ENCODE measurements at places on chromosomes 11 and 22. TPM values are rescaled to one million over a fixed set of nuclear protein-coding genes. Genes with fewer than 3 reads are reported as not detected.

GRCh38 chr22:48944751-48945620, 882.7 kb downstream of the BRD1 start:
- DNase-seq, result peak; percentile 13

- no peak for DNase-seq
These were observed 860 bp downstream of the PRMT3 start for GRCh38 chr11:20388096-20389055.

GRCh38 chr11:130263351-130263750, 51.4 kb downstream of the ZBTB44 start:
- no peak for DNase-seq

Gene CYTH4
- total RNA-seq, result 9.2 TPM

Gene DDX6
- 193 TPM for total RNA-seq

- DNase-seq, result no peak
These were observed 335.7 kb downstream of the DDX10 start for GRCh38 chr11:109000531-109000930.

Gene OR51B5
- total RNA-seq, result 0.84 TPM

Gene APOA4
- total RNA-seq, result not detected

DNA sequence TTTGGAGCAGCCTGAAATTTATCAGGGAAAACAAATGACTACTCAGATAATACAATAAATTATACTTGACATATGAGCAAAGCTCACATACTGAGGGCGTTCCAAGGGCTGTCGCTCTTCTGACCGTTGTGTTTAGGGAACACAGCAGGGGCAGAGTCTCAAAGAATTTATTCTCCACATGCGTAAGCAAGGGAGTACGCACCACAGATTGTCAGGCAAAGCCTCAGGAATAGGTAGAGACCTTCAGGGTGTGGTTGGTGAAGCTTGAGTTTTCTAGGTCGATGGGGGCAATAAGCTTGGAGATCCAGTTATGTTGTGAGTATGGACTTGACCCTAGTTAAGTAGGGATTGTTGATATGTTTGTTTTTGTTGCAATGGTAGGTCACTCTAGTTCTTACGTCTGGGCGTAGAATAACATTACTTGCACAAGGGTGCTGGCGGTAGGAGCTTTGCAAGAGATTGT, 830 bp downstream of the ACAT1 start:
- DNase-seq, result no peak

Gene SCUBE2
- 3.6 TPM for total RNA-seq

- DNase-seq, result no peak
These were observed 2.1 kb downstream of the ADA2 start for GRCh38 chr22:17217179-17217578.

DNA sequence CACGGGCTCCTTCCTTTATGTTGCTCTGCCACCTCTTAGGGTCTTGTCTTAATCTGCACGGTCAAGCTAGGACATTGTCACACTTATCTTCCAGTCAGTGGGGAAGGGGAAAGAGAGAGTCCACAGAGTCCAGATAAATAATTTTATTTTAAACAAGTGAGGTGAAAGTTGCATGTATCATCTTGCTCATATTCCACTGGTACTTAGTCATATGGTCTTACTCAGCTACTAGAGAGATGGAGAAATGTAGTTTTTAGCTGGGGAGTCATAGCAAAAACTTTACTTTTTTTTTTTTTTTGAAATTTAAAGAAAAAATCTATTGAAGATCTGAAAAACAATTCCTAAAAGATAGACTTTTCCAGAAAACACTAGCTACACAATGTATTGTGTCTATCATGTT, 29.0 kb downstream of the PDE3B start:
- no peak for DNase-seq

Gene TMEM151A
- total RNA-seq, result 47.1 TPM

DNA sequence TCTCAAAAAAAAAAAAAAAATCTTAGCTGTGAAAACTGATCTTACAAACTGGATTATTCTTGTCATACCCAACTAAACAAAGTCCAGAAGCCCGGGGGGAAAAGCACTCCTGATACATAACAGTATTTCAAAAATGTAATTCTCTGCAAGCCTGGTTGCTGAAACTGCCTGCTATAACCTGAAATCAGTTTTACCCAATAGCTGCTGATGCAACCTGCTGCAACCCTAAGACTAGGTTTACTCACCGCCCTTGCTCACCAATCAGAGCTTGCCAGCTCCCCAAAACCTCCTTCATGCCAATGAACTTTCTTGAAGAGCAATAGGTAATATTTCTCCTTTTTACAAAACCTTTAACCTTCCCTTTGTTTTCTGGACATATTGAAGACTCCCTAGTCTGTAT, 12.4 kb downstream of the FGF19 start:
- DNase-seq, result no peak

- DNase-seq, result no peak
These were observed 33.9 kb downstream of the MARK2 start for GRCh38 chr11:63872800-63873197.

Data from dorsolateral prefrontal cortex (tissue), 122 donors.